ENCODE measurements at places on chromosomes 11 and 22.

GRCh38 chr11:34143048-34143447 lies 37.6 kb downstream of the NAT10 start:
- DNase-seq = no peak

GRCh38 chr11:12433121-12433520 lies 55.8 kb downstream of the PARVA start:
- no peak for DNase-seq

- no peak for DNase-seq
These were observed 118.8 kb downstream of the RRAS2 start for GRCh38 chr11:14240221-14240620.

DNA sequence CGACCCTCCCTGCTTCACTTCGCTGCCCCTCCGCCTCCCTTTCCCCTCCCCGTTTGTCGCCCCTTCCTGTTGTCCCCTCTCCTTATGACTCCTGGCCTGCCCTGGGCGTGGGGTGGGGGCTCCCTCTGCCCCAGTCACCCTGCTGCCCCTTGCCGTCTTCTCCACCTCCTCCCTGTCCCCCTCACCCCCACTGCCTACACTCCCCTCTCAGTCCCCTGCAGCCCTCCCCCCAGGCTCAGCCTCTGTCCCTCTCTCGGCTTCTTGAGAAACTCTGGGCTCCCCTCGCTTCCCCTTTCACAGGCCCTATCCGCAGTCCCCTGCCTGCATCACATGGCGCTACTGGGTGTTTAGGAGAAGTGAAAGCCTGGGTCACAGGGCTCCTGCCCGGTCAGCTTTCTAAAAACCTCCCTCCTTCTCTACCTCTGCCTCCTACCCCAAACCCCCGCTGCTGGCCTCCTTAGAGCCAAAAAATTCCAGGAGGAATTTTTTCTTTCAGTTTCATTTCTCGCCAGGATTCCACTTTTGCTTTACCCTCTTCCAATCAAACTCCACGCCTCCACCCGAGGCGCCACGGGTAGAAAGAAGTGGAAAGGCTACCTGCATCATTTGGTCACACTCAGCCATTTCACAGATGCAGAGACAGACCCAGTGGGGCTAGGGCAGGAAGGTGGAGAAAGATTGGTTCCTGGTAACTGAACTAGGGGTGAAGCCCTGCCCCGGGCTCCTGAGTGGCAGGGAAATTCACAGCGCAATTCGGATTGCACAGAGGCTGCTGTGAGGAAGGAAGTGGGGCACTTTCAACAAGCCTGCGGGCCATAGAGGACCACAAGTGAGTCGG lies at the start of gene SLC15A3:
Gene SLC15A3 (minus strand): TSS at position 273 of the 838 bp plus-strand sequence. CDS start 625 bp downstream, outside the sequence.
- no peak for DNase-seq

DNA sequence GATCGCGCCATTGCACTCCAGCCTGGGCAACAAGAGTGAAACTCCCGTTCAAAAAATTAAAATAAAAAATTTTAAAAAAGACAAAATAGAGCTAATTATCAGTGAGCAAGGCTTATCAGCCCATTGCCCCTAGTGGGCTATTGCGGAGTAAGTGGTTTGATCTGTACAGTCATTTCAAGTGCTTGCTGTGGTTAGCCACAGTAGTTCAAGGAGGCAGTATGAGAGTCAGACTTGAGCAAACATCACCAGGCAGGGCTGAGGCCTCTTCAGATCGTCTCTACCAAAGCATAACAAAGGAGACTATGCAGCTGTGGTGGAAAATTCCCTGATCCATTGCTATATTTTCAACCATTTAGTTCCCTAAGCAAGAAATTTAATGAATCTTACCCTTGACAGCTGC lies 4.3 kb upstream of the SBF2 start:
- no peak for DNase-seq

- no peak for DNase-seq
These were observed 1191.9 kb upstream of the TENM4 start for GRCh38 chr11:80632691-80633090.

GRCh38 chr22:39012533-39013511 lies 1.2 kb upstream of the APOBEC3C start:
- DNase-seq = no peak

GRCh38 chr11:22387126-22387525 lies 48.9 kb downstream of the SLC17A6 start:
- DNase-seq = no peak

DNA sequence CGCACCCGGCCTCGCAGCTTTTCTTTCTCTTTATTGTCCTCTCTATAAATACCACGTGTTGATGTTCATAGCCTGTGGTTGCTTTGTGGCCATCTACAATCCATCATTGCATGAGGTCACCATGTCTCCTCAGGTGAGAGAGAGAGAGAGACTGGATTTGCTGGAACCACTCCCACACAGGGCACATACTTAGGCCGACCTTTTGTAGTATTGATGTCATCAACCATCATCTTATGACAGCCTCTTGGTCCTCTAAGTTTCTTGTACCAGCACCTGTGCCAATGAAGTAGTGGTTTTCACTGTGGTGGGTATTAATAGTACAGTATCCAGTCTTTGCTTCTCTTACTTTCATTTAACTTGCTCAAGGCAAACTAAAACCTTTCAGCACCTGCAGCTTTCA lies 22.8 kb upstream of the P2RY6 start:
- DNase-seq = no peak

DNA sequence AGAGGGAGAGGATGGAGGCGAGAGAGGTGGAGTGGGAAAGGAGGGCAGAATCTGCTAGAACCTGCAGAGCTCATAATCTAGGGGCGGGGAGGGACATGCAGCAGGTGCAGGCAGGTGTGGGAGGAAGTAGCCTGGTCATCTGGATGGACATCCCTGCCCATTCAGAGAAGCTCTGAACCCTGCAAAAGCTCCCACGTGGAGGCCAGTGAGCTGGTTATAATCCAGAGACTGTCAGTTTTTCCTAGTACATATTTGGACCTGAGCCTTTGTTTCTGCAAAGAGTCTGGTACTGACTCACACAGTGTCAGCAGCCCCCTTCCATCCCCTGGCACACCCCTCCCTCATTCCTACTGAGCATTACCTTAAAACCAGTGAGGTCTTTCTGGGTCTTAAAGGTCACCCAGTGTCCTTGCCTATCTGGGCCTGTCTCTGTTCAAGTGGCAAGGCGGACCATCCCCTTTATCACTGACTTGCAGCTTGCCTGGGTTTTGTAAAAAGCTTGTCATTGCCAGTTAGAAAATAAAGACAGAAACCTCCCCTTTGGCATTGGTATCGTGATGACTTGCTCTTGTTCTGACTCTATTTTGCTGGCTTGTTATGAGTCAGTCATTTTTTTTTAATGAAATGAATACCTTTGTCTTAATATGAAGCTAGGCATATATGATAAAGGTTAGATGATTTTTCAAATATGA lies 26.1 kb downstream of the PTPRJ start:
- DNase-seq = no peak

- DNase-seq = no peak
These were observed 66.2 kb upstream of the TCF20 start for GRCh38 chr22:42336527-42337227.

DNA sequence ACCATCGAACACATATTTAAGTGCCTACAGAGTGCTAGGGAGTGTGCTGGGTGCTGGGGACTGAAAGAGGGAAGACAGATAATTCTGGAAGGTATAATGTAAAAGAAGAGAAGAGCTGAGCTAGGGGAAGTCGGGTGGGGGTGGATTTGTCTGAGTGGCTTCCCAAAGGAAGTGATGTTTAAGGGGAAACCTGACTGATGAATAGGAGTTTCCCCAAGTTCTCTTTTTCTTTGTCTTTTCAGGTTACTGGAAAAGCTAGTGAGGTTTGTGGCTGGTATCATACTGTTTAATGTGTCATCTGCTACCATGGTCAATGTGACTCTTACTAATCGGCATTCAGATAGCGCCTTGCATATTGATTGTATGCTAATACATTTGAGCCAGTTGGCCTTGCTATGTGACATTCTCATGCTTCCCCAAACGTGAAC lies 151.6 kb upstream of the MTMR2 start:
- no peak for DNase-seq

DNA sequence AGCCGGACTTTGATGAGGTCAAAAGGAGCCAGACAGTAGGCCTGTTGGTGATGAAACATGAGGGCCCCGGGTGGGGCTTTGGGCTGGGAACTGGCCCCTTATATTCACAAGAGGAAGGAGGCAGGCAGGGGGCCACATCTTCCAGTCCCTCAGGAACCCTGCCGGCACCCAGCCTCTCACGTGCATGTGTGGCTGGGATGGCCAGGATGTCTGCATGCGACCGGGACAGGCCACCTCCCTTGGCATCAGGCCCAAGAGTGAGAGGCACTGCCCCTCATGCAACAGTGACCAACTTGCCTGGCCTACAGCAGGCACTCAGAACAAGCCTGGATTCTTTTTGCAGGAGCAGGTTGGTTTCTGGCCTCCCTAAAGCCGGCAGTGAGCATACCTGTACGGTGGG lies 5.4 kb downstream of the SLC25A45 start:
- no peak for DNase-seq

- DNase-seq = no peak
These were observed 7.8 kb downstream of the ADAMTS15 start for GRCh38 chr11:130456286-130456685.

GRCh38 chr22:37633625-37634416 lies 5.6 kb upstream of the SH3BP1 start:
- peak; percentile 34 for DNase-seq

DNA sequence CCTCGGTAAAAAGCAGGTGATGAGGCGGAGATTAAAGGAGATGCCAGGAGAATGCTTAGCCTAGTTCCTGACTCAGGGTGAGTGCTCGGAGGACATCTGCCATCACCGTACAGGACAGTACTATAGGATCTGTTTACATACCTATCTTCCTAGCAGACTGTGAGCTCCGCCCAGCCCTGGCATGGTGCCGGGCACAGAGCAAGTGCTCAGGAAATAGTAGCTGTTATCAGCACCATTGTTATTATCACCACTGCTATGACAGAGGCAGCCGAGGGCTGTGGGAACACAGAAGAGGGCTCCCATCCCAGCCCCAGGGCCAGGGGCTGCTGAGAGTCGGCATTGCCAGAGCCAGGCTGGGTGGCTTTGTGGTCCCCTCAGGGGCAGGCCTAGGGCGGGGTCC lies 642 bp upstream of the SEPTIN3 start:
- DNase-seq = no peak

DNA sequence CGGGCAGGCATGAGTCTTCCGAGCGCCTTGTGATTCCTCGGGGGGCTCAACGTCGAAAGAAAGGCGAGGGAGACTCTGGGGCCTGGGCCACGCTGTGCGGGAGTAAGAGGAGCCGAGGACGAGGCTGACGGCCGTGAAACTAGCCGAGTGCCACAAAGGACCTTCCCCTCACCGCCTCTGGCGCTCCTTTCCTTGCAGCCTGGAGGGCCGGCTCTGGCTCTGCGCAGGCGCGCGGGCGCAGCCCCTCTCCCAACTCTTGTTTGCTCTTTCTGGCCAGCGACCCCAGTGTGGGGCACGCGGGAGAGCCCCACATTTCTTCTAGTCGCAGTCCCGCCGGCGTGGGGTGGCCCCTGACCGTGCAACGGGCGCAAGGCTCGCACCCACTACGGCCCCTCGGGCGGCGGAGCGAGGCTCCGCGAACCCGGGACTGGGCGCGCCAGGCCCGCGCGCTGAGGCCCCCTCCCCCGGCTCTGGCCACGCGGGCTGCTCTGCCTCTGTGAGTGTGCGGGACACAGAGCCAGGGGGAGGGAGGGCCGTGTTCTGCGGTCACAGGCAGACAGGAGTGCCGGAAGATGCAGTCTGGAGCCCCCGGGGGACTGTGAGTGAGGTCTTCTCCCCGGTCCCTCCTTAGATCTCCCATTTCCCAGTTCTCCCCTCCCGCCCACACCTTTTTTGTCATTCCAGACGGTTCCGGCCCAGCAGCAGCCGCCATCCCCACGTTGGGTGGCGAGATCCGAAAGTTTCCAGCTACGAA lies 1.0 kb upstream of the TOB2 start:
- DNase-seq = peak; percentile 28

- no peak for DNase-seq
These were observed 32.4 kb downstream of the GALNT18 start for GRCh38 chr11:11589437-11589836.

GRCh38 chr11:120066738-120067437 lies 71.0 kb downstream of the TRIM29 start:
- DNase-seq = no peak

All from SW 1271 (cell line).